CD4-positive, alpha-beta T cell treated with Interleukin-4 for 4 hours (primary cell): ENCODE measurements at places on chromosomes 5 and 9.
A peak's percentile ranks its signal among the peaks of the same experiment; 100 is the strongest.

DNA sequence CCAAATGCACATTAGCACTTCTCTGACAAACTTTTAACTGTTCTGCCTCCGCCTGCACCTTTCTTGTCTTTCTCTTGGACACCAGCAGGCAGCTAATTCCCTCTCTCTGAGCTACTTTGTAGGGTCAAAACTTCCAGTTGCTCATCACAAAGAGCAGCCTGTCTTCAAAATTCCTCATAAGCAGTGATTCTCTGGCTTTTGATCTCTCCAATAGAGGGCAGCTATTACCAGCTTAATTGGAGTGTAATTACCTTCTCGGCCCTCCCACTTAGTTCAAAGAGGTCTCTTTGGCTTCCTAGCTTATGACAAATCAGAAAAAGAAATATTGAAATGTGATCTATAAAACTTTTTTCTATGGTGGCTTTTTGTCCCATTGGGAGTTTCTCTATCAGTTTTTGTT lies 43.6 kb upstream of the RAD23B start:
- peak; percentile 35 for DNase-seq

DNA sequence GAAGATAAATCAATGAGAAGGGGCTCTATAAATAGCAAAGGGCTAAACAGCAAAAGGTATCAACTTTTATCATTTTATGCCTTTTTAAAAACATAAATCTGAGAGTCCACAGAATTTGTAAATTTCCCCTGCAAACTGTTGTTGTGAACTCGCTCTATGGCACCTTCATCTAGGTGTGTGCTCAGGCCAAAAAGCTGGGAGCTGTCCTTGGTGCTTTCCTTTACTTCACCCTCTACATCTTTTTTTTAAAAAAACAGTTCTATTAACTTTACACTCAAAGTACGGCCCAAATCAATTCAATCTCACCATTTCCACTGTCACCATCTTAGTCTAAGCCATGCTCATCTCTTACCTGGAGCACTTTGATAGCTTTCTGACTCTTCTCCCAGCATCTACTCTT lies 108.2 kb upstream of the GPR151 start:
- no peak for DNase-seq

- DNase-seq: no peak
Measured at GRCh38 chr5:154997746-154998145, 15.8 kb upstream of the KIF4B start.

GRCh38 chr5:110634475-110634874 lies 92.0 kb downstream of the TMEM232 start:
- DNase-seq: no peak

DNA sequence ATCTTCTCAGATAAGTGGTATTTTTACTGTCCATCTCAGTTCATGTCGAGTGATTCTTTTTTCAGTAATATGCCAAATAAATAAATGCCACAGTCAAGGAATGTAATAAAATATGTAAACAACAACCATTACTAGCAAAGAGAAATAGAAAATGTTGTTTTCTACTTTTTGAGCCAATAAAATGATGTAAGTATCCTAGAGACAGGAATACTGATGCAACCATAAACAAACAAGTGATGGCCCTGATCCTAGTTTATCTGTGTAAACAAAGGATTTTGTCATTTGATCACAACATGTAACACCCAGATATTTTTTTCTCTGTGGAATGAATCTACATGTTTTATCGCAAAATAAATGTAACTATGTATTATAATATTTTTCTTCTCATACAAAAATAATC lies 1852.8 kb downstream of the EFNA5 start:
- DNase-seq: no peak

- no peak for DNase-seq
Measured at GRCh38 chr9:93231121-93231694, 47.3 kb downstream of the WNK2 start.

DNA sequence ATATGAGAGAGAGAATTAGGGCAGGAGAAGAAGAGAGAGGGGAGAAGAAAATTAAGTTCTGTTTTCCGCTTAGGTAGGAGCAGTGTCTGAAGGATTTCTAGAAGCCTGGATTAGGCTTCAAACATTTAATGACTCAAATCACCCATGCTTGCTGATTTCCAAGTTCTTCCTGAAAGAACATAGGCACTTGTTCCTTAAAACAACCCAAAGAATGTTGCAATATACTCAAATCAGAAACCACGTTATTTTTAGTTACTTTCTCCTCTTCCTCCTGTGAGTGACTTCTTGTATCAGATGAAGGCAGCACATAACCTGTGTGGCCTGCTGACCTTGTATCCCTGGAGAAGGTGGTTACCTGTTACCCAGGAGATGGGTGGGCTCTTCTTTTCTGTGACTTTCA lies 351.5 kb upstream of the KLF4 start:
- no peak for DNase-seq

DNA sequence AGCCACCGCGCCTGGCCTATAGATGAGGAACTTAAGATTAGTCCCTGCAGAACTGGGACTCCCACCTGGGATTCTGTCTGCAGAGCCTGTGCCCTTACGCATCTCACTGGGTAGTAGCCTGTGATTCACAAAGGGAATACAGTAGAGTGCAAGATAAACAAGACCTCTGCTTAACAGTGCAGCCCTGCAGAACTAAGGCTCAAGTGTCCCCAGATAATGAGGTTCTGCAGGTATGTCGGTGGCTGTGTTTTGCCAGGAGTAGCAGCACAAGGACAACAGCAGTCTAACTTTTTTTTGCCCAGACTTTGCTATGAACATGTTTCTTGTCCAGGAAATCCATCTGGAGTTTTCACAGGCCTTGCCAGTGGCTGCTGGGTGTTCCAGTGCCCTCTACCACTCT lies 59.7 kb downstream of the DCP2 start:
- DNase-seq: no peak

DNA sequence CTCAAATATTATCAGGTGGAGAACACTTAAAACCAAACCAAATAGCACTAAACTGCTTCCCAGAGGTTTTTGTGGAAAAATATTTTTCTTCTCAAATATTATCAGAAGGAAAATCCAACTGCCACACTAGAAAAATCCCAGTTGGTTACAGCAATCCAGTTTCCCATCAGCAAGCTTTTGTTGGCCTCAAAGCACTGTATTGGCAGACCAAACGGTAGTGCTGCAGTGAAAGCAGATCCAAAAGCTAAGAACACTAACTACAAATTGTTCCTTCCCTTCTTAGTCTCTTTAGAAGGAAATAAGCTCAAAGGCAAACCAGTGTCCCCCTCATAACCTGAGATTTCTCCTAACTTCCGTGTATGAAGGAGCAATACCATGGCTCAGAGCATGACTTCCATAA lies 105.3 kb downstream of the TRIM36 start:
- DNase-seq: no peak

- DNase-seq: no peak
Measured at GRCh38 chr5:107950776-107951175, 280.0 kb upstream of the EFNA5 start.

DNA sequence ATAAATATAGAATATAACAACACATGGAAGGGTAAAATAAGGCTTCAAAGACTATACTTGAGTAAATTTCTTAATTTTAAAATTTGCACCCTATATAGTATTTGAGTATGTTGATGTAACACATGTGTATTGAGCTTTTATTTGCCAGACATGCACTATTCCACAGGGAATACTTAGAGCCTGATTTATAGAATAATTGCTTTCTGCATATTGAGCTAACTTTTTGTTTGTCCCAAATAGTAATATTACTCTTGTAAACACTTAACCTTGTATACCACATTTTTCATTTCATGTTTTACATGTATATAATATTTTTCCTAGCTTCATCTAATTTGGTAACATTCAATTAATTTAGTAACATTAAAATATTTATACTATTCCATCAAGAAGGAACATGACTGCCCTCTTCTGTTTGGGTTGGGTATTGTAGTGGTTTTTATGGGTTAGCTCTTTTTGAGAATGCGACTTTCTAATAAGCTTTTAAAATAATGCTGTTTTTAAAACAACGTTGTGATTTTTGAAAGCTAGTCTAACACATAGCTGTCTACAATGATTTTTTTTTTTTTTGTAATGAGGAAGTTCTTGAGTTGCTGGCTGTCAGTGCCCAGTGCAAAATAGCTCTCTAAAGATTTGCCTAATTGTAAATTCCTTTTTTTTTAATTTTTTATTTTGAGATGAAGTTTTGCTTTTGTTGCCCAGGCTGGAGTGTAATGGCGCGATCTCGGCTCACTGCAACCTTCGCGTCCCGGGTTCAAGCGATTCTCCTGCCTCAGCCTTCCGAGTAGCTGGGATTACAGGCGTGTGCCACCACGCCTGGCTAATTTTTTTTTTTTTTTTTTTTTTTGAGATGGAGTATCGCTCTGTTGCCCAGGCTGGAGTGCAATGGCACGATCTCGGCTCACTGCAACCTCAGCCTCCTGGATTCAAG lies 4.8 kb downstream of the SUB1 start:
- peak; percentile 79 for DNase-seq

GRCh38 chr5:118548761-118549720 lies 439.3 kb downstream of the DTWD2 start:
- no peak for DNase-seq

GRCh38 chr5:103041071-103041676 lies 78.8 kb downstream of the GIN1 start:
- DNase-seq: peak; percentile 27

GRCh38 chr5:164335837-164336236 lies 830.4 kb downstream of the MAT2B start:
- no peak for DNase-seq

GRCh38 chr9:110029956-110030480 lies 177.9 kb downstream of the C9orf152 start:
- DNase-seq: no peak

GRCh38 chr9:29203244-29203930 lies 1630.1 kb upstream of the C9orf72 start:
- no peak for DNase-seq

- peak; percentile 71 for DNase-seq
Measured at GRCh38 chr9:128438343-128439109, 17.3 kb upstream of the ODF2 start.

DNA sequence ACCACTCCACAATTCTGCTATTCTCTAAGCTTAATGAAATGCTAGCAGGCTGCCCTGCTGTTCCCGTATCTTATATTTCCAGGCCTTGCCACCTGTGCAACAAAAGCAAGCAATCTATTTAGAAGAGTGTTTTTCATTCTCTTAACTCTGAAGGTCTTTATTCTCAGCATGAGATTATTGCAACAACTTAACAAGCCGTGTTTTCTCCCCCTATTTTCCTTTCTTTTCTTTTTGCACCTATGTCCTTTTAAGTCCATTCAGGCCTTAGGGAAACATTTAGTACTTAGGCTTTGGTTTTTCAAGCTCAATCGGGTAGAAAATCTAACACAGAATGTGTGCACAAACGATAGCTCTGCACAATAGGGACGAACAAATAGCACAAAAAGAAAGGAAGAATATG lies 89.6 kb upstream of the DMRTA1 start:
- no peak for DNase-seq

GRCh38 chr5:139845846-139846681 lies 50.5 kb downstream of the PSD2 start:
- DNase-seq: no peak

DNA sequence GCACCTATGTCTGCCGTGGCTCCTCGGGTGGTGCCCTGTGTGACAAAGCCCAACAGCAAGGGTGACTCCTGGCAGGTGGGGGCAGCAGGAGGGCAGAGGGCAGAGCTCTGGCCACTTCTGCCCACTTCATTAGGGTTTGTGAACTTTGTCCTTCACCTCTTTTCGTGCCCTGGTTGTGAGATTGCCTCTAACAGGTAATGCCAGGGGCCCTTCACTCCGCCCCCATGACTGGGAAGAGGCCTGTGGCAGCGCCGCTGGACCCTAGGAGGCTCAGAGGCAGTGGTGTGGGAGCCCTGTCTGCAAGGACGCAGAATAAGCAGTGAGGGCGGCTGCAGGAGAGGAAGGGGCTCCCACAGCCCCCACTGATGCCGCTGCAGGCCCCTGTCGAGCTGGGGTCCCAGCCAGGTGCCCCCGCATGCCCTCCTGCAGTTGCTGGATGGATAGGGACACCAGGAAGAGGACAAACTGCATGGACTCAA lies 108.7 kb upstream of the LMX1B start:
- DNase-seq: no peak

DNA sequence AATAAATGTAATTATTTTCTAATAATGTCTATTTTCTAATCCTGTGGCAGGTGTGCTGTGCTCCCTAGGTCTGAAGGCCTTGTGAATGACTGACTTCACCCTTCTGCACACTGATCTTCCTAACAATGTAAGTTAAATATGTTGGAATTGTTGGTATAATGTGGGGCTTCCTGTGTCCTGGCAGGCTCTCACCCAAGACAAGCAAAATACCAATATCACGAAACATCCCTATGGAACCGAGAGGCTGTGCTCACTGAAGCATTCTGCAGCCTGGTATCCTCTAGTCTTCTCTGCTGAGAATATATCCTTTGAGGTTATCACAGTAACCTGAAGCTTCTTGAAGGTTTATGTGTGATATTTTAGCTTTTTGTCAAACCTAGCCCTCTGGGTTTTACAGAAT lies 159.4 kb downstream of the GABRB2 start:
- no peak for DNase-seq

DNA sequence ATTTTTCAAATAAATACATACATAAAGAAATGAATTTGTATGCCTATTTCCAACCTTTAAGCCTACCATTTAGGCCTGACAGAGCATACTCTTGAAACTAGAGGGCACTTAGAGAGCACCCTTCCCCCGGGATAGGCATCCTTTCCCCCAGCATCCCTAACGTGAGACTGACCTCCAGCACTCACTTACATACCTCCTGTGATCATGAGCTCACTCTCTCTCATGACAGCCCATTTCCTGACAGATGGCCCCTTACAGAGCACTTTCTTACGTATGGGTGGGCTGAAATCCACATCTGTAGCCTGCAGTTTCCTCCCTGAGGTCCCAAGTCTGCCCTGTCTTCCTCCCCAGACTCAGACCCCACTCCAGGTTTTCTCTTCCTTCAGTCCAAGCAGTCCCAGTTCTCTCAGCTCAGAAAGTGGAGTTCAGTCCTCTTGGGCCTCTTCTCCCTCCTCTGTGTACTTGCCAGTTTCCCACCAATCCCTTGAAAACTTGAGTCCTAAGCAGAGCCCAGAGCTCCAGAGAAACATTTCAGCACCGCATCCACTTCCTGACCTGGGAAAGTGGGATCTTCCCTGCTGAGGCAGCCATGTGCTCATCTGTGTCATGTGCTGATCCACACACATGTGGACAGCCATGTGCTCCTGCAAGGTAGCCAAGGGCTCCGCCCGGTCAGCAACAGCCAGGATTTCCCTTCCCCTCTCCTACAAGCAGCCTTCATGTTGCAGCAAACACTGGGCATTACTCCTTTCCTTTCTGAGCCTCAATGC lies 2.2 kb upstream of the CDX1 start:
- DNase-seq: no peak

DNA sequence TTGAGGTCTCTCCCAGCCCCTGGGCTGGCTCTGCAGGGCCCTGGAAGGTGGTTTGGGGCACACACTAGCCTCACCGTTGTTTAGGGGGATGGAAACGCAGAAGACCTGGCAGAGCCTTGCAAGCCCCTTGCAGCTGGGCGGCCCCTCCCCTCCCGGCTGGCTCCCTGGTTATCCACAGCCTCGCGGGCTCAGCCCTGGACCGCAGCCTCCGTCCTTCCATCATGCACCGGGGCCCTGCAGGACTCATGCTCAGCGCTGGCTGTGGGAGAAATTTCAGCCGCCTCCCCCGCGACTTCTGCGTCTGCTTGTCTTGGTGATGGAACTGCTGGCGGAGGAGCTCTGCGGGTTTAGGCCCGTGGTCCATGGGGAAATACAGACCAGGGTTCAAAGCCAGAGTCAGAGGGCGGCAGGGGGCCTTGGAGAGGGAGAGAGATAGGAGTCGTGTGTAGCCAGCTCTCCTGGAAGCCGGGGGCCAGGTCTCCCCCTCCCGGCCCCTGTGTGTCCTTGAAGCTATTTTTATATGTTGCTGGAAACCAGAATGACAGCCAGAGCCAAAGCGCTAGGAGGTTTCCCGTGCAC lies 75.8 kb upstream of the IER5L start:
- DNase-seq: no peak

- DNase-seq: no peak
Measured at GRCh38 chr5:176682016-176682531, 34.8 kb downstream of the TSPAN17 start.
